Renal pelvis (tissue), 12 donors: ENCODE measurements at places on chromosomes 5 and 9. TPM values are rescaled to one million over a fixed set of nuclear protein-coding genes. Genes with fewer than 3 reads are reported as not detected.

SLC9A3 gene
- polyA plus RNA-seq = 58.0 TPM

ARL14EPL gene
- polyA plus RNA-seq = not detected

IL3 gene
- not detected for polyA plus RNA-seq

GALNT12 gene
- 9.2 TPM for polyA plus RNA-seq

SLC6A18 gene
- 3.4 TPM for polyA plus RNA-seq

ACTBL2 gene
- not detected for polyA plus RNA-seq

PCDHGB6 gene
- 7.8 TPM for polyA plus RNA-seq

PLGRKT gene
- polyA plus RNA-seq = 40.4 TPM

F2RL1 gene
- polyA plus RNA-seq = 27.8 TPM

TOMM5 gene
- 112 TPM for polyA plus RNA-seq

ARSI gene
- polyA plus RNA-seq = 4.7 TPM

TRAF1 gene
- polyA plus RNA-seq = 6.6 TPM

CTXN3 gene
- 0.09 TPM for polyA plus RNA-seq
